ENCODE measurements at places on chromosomes 6 and 20. TPM values are rescaled to one million over a fixed set of nuclear protein-coding genes. Genes with fewer than 3 reads are reported as not detected.

- H3K36me3 ChIP-seq, result no peaks in the 10 kb centered on the region
- no peak overlapping the region for H3K4me3 ChIP-seq
- H3K27me3 ChIP-seq, result peaks cover 15% of the 10 kb centered on the region
- H3K27ac ChIP-seq, result no peak overlapping the region
- DNase-seq, result no peak
Measured at GRCh38 chr20:59448196-59448595, 147.8 kb downstream of the EDN3 start.

GRCh38 chr6:51949526-51949925 is 137.9 kb downstream of the PKHD1 start:
- H3K27ac ChIP-seq, result no peak overlapping the region
- H3K4me3 ChIP-seq, result no peak overlapping the region
- peaks cover 6% of the 10 kb centered on the region for H3K27me3 ChIP-seq
- H3K4me1 ChIP-seq, result no peaks in the 10 kb centered on the region
- no peaks in the 10 kb centered on the region for H3K36me3 ChIP-seq
- no peak for DNase-seq

DNA sequence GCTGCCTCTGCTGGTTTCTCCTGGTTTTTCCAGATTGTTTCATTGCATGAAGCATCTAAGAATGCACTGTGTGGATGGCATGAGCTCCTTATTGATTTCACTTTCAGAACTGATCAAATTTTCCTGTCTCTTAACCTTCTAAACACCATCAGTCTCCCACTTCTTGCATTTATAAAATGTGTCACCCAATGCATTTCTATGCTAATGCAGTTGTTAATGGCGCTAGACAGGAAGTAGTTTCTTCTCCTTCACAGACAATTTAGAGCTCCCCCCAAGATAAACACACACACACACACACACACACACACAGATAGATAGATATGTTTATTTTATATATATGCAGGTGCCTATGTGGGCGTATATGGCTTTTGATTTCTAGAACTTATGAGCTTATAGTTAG is 45.6 kb upstream of the FOXA2 start:
- H3K27ac ChIP-seq, result no peak overlapping the region
- H3K36me3 ChIP-seq, result no peaks in the 10 kb centered on the region
- H3K27me3 ChIP-seq, result no peaks in the 10 kb centered on the region
- no peaks in the 10 kb centered on the region for H3K4me1 ChIP-seq
- no peak overlapping the region for H3K4me3 ChIP-seq

- no peak overlapping the region for H3K27ac ChIP-seq
- peaks cover 2% of the 10 kb centered on the region for H3K27me3 ChIP-seq
- peaks cover 2% of the 10 kb centered on the region for H3K36me3 ChIP-seq
- DNase-seq, result no peak
- no peak overlapping the region for H3K4me3 ChIP-seq
- peaks cover 12% of the 10 kb centered on the region for H3K4me1 ChIP-seq
Measured at GRCh38 chr6:14883921-14884320, 361.9 kb upstream of the JARID2 start.

- no peak overlapping the region for H3K4me3 ChIP-seq
- H3K27me3 ChIP-seq, result no peaks in the 10 kb centered on the region
- H3K27ac ChIP-seq, result no peak overlapping the region
- no peak for DNase-seq
Measured at GRCh38 chr6:9796827-9797226, 618.0 kb downstream of the TFAP2A start.

DNA sequence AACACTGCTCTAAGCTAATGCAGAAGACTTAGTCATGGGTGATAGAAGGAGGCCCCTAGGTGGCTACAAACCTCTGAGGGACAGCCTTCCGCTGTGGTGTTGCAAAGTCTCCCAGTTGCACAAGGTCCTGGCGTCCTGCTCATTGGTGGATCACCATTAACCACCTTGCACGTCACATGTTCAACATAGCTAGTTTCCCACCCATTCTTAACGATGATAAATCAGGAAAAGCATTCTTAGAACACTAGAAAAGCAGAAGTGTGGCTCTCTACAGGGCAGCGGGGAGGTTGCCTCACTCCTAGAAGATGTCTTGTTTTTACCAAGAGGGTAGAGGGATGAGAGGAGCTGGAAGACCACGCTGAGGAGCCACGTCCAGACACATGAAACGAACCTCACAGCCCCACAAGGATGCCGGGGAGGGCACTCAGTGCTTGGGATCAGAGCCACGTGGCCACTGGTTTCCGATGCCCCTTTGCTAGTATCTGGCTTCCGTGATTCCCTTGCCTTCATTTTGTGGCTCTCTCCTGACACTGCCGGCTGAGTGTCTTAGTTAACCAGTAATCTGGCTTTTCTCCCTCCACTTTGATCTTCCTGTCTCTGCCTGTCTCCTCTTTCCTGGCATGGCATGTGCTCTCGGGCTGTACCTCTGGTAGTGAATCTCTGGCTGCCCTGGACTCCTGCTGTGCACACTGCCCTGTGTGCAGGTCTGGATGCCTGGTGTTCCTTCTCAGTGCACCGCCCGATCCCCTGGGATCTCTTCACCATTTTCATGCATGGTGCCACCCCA is 91.4 kb upstream of the NEDD9 start:
- H3K4me3 ChIP-seq, result peak overlapping the region; percentile 65
- H3K27me3 ChIP-seq, result no peaks in the 10 kb centered on the region
- peaks cover 90% of the 10 kb centered on the region for H3K4me1 ChIP-seq
- peak overlapping the region; percentile 97 for H3K27ac ChIP-seq
- no peak for DNase-seq

EDN1 gene
- 0.36 TPM for total RNA-seq

TRIM31 gene
- total RNA-seq, result not detected

ENPP3 gene
- total RNA-seq, result 5.7 TPM

Measured in activated T-helper 1 cell treated with anti-CD3 and anti-CD28 coated beads, Interleukin-12 subunit alpha, Interleukin-12 subunit beta, Interleukin-2, Interleukin-4 antibody, amounts not matched to agents 30 ng/mL and 10 ng/mL and 1 ng/mL, durations not matched to agents 14 hours and 24 hours and 36 hours (primary cell).